GM19239 (cell line): ENCODE measurements at places on chromosomes 7 and 10.
A peak's percentile ranks its signal among the peaks of the same experiment; 100 is the strongest.

- DNase-seq: no peak
These were observed 45.2 kb downstream of the GPR141 start for GRCh38 chr7:37728747-37729146.

DNA sequence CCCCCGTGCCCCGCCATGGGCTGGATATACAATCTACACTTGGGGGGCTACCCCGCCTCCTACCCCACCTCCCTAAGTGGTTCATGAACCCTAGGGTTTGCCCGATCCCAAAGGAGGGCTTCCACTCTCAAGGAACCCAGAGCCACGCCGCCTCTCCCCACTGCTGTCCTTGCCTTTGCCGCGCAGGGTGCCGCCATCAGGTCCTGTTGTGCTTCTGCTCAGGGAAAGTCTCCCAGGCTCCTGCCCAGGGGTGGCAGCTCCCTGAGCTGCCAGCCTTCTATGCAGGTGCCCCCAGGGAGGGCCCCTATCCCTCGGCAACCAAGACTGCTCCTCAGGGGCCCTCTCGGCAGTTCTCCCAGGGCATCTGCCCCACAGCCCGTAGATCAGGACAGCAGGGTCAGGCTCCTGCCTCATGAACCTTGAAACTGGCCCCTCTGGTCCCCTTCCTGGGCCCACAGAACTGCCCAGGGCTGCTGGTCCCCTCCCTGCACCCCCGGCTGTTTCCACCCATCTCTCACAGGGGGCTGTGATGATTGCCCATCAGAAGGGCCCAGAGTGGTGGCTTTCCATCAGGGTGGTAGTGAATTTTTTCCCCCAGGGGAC, 13.0 kb upstream of the PCBD1 start:
- no peak for DNase-seq

GRCh38 chr7:156378806-156379205, 261.8 kb upstream of the RNF32 start:
- DNase-seq: no peak

DNA sequence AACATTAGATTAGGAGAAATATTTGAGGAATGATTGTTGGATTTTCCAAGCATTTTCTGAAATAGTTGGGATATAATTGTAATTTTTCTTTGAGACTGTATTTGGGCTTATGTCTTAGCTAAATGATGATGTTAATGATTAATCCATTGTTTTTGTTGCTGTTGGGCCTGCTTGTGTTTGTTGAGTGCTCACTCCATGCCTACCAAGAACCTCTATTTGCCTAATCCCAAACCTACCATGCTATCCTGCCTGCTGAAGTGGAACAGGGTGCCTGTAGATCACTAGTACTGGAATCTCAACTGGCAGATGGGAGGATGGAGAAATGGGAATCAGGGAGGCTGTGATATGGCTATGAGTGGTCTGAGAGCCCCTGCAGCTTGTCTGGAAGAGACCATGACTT, 565.5 kb downstream of the SORCS3 start:
- DNase-seq: no peak

DNA sequence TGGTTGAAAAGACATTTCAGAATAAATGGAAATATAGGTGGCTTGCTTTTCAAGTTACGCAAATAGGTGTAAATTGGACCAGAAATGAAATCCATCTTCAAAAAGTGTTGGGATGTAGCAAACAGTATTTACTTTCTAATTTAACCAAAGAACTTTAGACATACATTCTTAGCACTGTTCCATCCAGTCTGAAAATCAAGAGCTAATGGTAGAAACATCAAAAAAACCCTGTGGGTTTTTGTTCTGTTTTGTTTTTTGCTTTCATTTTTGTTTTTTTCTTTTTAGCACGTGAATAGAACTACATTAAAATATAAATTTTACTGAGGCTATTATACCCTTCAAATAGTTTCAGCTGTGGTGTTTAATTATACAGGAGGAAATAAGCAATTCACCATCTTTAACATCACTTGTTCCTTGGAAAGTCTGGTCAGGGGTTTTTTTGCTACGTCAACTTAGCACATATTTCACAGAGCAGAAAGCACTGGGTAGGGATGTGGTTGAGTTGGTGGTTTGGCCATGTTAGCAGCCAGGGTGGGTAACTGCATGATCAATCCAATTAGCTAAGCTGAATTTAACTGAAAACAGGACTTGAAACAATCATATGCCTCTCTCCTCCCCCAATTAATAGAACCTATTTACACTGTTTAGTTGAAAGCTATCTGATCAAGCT, 275.4 kb upstream of the PFKP start:
- DNase-seq: peak; percentile 22

- no peak for DNase-seq
These were observed 145.7 kb downstream of the REEP3 start for GRCh38 chr10:63666836-63667383.

DNA sequence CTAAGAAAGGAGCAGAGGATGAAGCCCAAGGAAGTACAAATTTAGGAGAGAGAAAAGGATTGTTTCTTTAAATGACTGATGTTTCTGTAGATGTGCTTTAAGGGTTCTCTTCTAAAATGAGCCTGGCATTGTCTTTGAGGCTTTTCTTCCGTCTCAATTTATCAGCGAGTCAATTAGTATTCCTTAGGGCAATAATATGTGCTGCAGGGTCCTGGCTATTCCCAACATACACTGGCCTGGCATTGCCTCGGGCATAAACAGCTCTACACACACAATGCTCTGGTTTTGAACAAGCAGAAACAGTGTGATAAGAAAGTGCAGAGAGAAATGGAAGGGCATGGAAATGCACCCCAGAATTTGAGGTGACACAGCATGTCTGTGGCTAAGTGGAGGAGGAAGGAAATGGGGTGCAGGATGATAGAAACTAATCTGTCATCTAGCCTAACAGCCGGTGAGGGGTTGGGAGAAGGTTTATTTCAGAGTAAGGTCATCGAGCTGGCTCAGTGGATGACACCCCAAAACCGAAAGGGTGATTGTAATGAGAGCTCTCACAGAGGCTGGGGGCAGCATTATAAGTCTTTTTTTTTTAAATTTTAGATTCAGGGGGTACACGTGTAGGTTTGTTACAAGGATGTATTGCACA, 67.5 kb upstream of the ARHGAP21 start:
- no peak for DNase-seq

- no peak for DNase-seq
These were observed 157.8 kb downstream of the SNX10 start for GRCh38 chr7:26449175-26450165.

GRCh38 chr7:372932-373791, 83.2 kb downstream of the FOXL3 start:
- no peak for DNase-seq

- no peak for DNase-seq
These were observed 16.9 kb upstream of the ATP6V0A4 start for GRCh38 chr7:138814816-138815332.

DNA sequence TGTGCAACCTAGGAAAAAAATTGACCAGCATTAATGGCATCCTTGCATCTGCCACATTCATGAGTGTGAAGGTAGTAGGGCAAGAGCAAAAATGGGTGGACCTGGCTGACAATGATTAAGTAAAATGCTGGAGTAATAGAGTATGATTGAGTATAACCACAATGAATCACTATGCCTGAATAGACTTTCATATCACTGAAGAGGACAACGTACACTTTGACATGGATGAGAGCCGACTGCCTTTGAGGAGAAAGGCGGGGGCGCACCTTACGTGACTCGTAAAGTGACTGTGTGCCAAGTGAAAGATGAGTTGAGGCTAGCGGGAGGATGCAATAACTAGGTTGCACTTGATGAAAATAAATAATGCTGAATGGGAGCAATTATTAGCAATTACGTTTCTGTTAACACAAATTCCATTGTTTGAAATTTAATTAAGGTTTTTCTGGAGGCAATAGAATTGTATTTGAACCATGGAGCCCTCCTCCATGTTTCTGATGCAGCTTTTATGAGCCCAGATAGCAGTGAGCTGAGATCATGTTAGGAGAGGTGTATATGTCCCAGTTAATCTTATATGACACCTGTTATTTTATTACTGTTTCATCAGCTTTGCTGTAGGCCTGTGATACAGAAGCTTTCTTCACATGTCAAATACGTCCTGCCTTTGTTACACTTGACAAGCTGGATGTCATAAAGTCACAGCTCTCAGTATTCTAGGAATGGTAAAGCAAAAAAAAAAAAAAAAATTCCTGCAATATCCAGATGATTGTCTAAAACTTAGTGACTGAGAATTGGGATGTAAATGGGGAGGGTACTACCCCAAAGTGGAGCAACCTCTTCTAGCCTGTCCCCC, 596.5 kb downstream of the NXPH1 start:
- DNase-seq: no peak

GRCh38 chr7:95046494-95047240, 139.3 kb downstream of the PPP1R9A start:
- no peak for DNase-seq

GRCh38 chr10:121303287-121303890, 294.9 kb downstream of the FGFR2 start:
- DNase-seq: no peak

GRCh38 chr10:86647773-86648703, 6.3 kb upstream of the OPN4 start:
- DNase-seq: no peak

- DNase-seq: no peak
These were observed 11.8 kb downstream of the KAZALD1 start for GRCh38 chr10:101073631-101074030.

- no peak for DNase-seq
These were observed 13.0 kb downstream of the AOAH start for GRCh38 chr7:36711256-36711655.

GRCh38 chr7:92325173-92325572, 79.4 kb downstream of the ANKIB1 start:
- DNase-seq: no peak

GRCh38 chr10:21764466-21765189, 230.6 kb downstream of the MLLT10 start:
- DNase-seq: no peak

DNA sequence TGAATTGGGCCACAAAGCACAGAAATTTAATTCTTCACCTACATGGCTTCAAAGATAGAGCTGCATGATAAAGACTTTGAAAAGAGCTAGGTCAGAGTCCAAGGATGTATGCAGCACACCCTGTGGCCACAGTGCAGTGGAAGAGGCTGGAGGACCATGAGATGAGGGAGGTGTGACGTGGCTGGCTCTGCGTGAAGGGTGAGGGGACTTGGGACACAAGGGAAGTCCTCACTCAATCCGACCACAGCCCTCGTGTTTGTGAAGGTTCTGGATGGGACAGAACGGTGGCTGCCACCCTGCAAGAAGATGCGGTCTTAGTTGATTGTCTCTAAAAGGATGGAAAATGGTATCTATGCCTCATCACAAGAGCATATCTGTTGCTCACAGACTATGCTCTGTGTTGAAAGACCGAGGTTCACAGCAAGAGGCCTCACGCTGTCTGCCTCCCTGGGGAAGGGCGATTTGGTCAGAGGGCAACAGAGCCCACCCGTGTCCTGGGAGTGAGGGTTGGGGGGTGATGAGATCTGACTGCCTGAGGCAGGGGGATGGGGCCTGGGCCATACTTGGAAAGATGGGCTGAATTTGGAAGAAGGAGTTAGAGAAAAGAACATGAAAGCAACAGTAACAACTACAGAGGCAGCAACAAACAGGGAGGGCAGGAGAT, 174.4 kb upstream of the SHH start:
- no peak for DNase-seq

- no peak for DNase-seq
These were observed 519.2 kb downstream of the TCERG1L start for GRCh38 chr10:130792096-130792845.

DNA sequence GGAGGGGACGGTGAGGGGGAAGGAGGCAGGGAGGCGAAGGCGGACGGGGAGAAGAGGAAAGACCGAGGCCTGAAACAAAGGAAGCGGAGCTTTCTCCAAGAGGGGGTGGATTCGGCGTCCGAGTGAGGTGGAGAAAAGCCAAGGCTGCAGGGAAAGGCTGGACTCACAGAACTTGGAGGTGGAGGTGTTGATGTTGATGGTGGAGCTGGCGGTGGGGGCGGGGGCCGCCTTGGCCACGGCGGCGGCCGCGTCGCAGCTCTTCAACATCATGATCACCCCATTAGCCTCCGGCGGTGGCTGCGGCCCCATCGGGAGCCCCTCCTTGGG, 578 bp downstream of the CACUL1 start:
- no peak for DNase-seq

DNA sequence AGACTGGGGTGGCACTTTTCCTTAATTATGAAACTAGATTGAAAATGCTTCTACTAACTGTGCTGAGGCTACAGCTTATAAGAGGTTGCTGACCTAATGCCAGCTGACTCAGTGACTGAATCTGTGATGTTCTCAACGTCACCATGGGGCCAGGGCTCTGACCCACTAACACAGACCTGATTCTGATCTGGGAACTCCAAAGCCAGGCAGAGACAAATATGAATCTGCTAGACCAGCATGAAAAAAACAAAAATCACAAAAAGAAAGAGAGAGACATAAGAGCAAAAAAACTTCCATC, 16.1 kb downstream of the USP6NL start:
- no peak for DNase-seq

DNA sequence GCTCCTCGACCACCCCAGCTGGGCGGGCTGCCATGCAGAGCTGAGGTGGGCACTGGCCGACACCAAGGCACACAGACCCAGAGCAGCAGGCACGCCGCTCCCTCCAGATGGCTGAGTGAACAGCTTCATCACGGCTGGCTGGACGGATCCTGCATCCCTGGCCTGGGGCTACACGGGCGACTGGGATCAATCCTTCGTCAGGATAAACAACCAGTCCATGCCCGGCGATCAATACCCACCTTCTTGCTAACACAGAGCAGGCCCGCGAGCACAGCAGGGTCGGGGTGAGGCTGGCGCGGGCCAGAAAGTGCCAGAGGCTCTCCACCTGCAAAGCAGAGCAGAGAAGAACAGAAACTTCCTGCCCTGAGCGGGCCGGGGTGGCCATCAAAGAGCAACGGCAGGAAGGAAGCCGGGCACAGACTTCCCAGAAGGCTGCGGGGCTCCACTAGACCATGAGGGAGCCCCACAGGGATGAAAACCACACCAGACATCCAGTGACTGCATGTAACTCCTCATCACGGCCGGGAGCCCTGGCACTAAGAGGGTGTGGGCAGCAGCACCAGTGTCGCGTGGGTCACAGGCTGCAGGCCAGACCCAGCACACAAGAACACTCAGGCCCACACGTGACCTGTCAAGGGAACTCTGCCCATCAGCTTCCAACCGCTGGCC, 166.4 kb downstream of the MAD1L1 start:
- no peak for DNase-seq

DNA sequence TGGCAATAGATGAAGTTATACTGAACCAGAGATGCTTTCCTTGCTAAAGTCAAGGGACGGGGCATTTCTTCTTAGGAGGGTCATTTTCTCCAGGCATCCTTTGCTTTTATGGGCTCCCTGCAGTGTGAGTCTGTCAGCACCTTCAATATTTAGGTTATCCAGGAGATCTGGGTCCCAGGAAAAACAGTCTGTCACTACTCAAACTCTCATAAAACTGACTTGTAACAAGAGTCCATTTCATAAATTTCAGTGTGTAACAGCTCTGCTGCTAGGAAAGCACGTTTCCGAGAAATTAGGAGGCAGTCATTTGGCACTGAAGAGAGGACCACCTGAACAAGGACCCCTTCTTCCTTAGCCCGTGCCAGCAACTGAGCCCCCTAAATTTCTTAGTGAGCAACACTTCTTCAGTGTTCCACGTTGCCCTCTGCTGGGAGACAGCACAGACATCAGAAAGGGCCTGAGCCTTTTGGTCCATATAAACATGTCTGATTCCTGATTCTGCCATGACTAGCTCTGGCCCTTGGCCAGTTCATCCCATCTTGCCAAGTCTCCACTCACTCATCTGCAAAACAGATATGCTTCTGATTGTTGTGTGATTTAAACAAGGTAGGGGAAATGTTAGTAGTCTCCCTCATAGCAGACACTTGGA, 7.2 kb downstream of the GCC1 start:
- no peak for DNase-seq

GRCh38 chr7:139772115-139772514, 5.7 kb downstream of the HIPK2 start:
- DNase-seq: no peak
